ENCODE measurements at places on chromosomes 12 and 14.

DNA sequence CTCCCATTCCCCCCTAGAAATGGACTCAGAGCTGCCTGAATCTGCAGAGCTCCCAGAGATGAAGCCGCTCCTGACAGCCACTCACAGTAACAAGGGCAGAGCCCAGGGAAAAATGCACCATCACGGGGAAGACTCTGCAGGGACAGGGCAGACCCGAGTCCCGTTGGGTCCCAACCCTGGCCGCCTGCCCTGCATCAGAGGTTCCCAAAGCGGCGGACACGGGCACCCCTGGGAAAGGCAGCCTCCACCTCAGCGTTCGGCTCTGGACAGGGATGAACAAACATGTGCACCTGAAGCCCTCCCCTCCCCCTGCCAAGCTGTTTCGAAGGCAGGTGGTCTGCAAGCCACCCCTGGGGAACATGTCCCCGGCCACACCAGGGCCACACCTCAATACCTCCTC lies 320.4 kb downstream of the ADGRD1 start:
- no peak for DNase-seq

GRCh38 chr12:52501490-52501889 lies 8.4 kb upstream of the KRT6A start:
- no peak for DNase-seq

DNA sequence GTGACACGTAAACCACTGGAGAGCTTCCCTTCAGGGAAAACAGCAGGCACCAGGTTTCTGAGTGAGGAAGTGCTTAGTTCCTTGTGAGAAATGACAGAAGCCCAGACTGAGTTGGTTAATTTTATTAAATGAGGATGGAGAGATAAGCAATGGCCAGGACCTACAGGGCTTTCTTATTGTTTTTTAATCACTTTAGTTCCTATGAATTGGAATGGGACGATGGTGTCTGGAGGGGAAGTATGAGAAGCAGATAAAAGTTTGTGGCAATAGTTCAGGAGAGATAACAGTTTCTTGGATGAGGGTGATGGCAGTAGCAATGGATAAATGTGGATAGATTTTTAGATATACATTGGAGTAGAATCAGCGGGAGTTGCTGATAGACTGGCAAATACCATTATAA lies 86.5 kb upstream of the PTPRR start:
- DNase-seq = no peak

- DNase-seq = no peak
Observed at GRCh38 chr14:101731187-101732080, 30.1 kb upstream of the PPP2R5C start.

DNA sequence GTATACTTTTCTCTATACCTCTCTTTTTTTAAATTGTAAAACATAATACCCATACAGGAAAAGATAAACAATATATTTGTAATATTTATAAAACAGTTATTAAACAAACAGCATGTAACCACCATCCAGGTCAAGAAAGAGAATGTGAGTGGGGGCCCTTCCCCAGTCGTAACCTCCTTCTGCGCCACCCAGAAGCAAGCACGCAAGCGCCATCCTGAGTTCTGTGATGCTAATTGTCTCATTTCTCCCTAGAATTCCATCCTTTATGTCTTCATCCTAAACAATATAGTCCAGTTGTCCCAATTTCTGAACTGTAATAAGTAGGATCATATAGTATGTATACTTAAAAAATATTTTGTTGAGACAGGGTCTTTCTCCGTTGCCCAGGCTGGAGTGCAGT lies 129.5 kb downstream of the EXOC5 start:
- no peak for DNase-seq

DNA sequence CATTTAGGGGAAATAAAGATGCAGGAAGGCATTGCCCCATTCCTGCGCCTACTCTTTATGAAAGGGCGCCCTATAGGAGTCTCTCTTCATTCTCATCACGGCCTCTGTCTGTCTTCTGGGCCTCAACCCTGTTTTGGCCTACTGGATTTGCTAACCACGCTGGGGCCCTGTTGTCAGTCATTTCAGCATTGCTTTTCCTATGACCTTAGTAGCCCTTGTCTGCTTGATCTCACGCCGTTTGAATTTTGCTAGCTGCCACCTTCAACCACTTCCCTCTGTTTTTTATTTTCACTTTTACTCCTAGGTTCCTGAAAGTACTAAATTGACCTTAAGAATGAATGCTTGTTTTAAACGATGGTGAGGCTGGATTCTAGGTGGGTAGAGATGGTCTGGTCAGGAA lies 139.0 kb downstream of the SYNE2 start:
- DNase-seq = no peak

- no peak for DNase-seq
Observed at GRCh38 chr14:58797010-58797429, 159.3 kb downstream of the DACT1 start.

Data from NT2/D1 (cell line).